ENCODE measurements at places on chromosomes 2 and 18.

- no peak for DNase-seq
These were observed 225.0 kb downstream of the TMEM163 start for GRCh38 chr2:134493797-134494196.

GRCh38 chr2:159088906-159089305 lies 120.5 kb downstream of the TANC1 start:
- no peak for DNase-seq

- DNase-seq = no peak
These were observed at the start of gene MEP1B for GRCh38 chr18:32189790-32190189. MEP1B (plus strand) TSS chr18:32190039; CDS start chr18:32190071, 32 bp downstream.

DNA sequence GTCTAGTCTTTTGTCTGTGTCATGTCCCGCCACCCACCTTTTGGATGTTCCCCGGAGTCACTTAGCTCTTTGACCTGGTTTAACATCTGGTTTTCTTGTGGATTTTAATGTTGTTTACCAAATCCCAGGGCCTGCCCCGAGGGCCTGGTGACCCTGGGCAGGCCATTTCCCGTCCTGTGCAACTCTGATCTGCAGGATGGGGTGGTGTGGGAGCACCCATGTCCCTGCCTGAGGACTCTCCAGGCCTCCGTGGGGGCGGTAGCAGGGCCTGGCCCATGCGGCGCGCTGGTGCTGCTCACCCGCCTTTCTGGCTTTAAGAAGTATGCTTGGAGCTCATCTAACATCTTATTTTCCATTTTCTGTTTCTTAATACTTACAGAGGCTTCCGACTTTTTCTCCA lies 10.7 kb downstream of the RAMP1 start:
- DNase-seq = no peak

DNA sequence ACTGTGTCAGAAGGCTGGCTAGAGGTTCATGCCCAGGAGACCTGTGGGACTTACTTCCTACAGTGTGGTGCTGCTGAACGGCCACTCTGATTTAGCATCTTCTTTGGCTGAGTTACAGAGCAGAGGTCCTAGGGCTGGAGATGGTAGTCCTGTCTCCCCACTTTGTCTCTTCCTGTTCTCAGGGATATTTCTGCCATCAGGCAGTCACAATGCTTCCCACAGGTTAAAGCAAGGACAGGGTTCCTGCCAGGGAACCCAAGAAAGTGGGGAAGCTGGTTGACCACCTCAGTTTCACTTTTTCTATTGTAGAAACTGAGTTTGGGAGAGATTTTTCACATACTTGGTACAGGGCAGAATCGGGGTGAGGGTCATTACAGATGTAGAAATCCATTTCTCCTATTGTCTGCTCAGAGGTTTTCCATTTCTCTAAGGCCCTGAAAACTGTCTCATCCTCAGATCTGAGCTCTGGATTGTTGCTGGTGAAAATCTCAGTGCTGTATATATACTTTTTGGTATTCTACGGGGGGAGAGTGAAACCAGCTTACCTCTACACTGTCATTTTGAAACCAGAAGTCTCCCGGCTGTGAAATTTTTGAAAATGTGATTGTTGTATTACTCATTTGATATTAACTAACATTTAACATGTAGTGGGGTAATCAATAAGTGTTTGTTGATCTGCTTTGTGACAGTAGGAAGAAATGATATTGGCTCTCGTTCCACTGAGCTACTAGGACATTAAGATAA lies 37.0 kb upstream of the MEP1B start:
- no peak for DNase-seq

DNA sequence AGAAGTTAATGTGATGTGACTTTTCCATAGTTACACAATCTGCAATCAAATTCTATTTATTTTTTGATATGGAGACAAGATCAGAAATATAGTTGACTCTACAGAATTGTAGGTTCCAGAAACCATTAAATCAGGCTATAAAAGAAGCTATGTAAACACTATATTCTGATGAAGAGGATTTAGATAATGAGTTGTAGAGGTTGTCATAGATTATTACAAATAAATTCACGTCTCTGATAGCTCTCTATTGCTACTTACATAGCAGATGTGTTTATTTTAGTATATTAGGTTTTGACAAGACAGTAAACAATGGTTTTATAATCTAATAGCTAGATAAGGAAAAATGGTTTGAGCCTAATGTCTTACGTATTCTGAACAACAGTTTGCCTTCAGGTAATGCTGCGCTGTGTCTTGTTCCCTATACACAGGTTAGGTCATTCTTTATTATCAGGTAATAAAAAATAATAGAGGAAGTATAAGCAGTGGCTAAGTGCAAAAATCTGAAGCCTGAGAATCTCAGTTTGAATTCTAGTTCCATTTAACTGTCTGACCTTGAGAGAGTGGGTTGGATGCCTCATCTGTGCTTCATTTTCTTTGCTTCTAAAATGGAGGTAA lies 93.4 kb downstream of the PPP1R1C start:
- no peak for DNase-seq

DNA sequence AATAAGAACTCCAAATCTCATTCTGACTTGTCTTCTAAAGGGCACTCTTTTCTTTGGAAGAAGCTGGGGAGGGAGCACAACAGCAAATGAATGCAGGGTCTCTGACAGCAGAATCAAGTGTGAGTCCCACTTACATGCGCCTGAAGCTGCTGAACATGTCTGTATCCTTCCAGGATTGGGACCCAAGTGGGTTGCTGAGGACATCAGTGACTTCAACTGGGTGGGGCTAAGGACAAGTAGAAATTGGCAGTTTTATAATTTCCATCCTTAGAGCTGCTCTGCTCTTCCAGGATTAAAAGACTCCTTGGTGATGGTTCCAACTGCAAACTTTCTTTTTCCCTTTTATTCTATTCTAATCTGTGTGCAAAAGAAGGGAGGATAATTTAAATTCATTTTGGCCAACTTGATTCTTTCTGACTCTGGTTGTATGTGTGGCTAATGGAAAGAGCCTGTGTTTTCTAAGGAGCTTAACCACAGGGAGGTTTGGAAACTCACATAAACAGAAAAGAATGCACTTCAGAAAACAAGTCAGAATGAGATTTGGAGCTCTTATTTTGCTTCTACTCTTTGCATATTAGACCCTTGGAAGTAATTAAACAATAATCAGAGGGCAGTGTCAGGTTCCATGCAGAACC lies 20.6 kb downstream of the ANTXR1 start:
- DNase-seq = no peak

GRCh38 chr2:172811027-172811426 lies 75.4 kb downstream of the RAPGEF4 start:
- DNase-seq = no peak

- DNase-seq = no peak
These were observed 740 bp downstream of the CHMP3 start for GRCh38 chr2:86562485-86562921.

- DNase-seq = no peak
These were observed 86.0 kb downstream of the OSBPL6 start for GRCh38 chr2:178280244-178280852.

DNA sequence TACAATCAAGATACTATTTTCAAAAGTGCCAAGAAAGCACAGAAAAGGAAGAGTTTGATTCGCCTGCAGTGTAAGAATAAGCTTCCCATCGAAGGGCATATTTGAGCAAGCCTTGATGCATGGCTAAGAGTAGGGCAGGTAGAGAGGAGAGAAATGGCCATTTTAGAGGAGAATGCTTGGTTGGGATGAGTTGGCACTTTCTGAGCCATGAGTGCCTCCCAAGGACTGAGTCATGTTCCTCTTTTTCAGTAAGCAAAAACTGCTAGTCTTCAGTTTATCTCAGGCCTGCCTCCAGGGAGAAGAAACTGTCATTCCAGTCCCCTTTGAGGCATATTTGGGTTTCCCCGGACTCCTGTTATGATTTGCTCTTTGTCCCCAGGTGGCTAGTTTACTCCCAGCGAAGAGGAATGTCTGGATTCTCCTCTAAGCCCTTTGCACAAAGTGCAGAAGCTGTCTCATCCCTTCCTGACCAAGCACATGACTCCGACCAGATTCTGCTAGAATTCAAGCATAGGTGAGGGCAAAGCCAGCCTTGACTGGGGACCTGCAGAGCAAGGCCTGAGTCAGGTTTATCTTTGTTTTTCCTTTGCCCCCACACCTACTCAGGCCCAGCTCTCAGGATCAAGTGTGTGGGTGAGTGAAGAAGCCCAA lies 115.2 kb downstream of the TTC32 start:
- no peak for DNase-seq

DNA sequence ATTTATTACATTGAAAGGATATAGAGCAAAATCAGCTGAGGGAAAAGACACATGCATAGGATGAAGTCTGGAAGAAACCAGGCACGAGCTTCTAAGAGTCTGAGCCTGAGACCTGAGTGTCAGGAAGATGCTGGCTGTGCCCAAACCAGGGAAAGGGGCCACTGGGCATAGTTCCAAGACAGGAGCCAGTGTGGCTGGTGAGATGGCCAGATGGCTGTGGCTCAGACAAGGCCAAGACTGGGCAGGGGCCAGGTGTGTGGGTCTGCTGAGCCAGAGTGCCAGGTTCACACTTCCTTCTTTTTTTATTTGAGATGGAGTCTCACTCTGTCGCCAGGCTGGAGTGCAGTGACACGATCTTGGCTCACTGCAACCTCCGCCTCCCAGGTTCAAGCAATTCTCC lies 95.5 kb upstream of the ATG16L1 start:
- no peak for DNase-seq

- peak; percentile 82 for DNase-seq
These were observed 14.5 kb upstream of the ASPRV1 start for GRCh38 chr2:69975853-69976462.

GRCh38 chr2:239144713-239144999 lies 256.2 kb downstream of the HDAC4 start:
- DNase-seq = no peak

DNA sequence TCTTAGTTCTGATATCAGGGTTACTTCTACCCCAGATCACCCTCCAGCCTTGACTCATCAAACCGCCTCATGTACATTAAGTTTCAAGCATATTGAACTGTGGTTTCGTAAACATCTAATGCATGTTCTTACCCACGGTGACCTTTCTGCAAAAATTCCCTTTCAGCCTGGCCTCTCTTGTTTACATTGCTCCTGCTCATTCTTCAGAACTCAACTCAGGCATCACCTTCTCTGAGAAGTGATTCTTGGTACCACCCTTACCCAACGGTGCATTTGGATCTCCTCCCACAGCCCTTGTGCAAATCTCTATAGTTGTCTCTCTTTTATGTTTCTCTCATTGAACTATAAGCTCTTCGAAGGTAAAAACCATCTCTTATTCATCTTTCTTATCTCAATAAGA lies 503.1 kb upstream of the PKDCC start:
- no peak for DNase-seq

DNA sequence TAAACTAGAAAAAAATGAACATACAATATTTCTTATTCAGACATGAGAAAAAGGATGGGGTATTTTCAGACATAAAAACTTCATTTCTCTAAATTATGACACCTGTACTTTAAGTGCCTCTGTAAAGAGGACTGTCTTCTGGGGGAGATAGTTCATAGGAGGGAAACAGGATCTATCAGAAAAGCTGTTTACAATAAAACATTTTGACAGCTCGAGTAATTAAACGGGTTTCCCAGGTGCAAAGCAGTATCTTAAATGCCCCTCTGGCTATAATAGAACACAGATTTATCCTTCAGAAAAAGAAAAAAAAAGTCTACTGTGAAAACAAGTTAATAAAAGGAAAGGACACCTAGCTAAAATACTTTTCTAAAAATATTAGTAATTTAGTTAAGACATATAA lies 311.4 kb upstream of the UBE2E3 start:
- no peak for DNase-seq

DNA sequence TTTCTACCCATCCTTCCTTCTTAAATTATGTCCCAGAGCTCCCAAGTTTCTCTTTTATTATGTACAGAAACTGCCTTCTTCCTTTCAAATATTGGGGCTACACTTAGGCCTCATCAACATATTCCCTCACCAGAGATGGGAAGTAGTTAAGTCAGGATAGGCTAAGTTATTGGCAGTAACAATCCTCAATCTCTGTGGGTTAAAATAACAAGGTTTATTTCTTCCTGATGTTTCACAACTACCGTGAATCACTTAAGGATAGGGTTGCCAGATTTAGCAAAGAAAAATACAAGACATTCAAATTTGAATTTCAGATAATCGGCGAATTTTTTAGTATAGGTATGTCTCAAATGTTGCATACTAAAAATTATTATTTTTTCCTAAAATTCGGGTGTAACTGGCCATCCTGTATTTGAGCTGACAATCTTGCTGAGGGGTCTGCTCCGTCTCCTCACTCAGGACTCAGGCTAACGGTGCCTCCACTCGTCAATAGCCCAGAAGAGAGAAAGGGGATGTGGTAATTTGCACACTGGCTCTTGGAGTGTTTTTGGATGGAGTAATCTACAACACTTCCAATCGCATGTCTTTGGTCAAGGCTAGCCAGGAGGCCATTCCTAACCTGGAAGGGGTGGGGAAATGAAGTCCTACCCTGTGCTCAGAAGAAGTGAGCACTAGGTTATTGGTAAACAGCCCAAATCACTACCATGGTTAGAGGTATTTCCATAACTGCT lies 91.7 kb downstream of the ACTR3 start:
- DNase-seq = no peak

DNA sequence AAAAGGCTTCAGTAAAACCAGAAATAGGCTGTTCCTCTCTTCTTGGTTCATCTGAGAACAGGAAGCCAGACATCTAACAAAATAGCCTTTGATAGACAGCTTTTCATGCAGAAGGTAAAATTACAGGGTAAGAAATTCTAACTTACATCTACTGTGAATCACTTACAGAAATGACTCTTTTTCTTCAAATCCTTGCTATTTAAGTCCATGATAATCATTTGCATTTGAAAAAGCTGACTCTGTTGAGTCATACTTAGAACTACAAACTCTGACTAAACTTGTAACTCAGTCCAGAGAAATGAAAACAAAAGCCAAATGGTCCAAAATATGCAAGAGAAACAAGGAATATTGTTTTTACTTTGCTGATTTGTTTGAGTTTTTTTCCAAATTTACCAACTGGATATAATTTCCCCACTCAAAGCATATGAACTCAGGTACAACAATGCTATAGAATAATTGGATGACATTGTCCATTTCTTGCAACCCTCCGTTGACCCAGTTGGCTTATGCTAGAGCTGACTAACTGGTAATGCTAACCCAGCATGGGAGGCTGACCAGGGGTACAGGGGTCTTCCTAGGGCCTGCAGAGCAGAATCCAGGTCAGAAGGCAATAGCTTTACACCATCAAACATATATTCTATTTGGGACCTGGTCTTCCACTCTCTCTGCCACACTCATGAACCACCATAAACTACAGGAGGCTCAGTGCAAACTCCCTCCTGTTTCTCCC lies 18.8 kb upstream of the MREG start:
- DNase-seq = no peak

DNA sequence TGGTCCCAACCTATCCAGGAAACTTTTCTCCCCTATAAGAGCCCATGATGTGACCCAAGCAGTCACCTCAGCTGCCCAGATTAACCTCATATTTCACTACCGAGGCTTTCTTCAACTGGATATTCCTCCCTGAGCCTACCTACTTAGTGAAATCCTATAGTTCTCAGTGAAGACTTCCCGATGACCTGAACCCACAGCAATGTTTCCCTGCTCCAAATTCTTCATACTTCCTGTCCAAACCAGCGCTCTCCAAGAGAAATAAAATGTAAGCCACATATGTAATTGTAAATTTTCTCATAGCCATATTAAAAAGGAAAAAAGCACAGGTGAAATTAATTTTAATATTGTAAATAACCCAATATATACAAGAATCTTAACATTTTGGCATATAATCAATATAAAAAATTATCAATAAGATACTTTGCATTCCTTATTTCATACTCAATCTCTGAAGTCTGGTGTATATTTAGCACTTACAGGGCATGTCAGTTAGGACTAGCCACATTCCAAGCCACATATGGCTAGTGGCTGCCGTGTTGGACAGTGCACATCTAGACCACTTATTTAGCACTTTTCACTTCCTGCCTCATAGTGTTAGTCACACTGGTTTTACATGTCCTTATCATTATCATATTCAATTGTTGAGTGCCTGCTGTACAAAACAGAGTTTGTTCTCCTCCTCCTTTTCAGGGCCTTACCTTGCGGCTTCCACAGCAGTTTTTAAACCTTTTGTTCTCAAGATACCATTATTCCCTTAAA lies 1.9 kb upstream of the STAT4 start:
- peak; percentile 14 for DNase-seq

Measured in Right ventricle myocardium inferior (tissue), 1 donor.